ENCODE measurements at places on chromosomes 4 and X.

- no peak for DNase-seq
Measured at GRCh38 chr4:17033025-17033767, 134.8 kb upstream of the LDB2 start.

- DNase-seq = no peak
Measured at GRCh38 chr4:153114771-153115321, 89.4 kb upstream of the TRIM2 start.

DNA sequence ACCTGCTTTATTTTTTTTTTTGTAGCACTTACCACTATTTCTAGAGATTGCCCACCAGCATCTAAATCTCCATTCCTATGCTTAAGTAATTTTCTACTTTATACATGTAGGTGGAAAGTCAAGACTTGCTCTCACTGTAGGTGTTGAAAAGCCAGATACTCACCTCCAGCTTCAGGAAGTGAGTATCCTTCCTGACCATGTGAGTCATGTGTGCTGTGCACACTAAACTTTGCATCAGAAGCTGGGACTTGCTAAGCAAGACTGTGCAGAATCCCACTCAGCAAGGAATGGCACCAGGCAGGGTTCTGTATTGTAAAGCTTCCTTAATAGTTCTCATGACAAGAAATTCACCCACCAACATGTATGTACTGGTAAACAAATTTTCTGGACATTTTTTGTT lies 151.8 kb downstream of the POU4F2 start:
- DNase-seq = no peak

- DNase-seq = no peak
Measured at GRCh38 chr4:168655182-168655581, 158.3 kb downstream of the PALLD start.

DNA sequence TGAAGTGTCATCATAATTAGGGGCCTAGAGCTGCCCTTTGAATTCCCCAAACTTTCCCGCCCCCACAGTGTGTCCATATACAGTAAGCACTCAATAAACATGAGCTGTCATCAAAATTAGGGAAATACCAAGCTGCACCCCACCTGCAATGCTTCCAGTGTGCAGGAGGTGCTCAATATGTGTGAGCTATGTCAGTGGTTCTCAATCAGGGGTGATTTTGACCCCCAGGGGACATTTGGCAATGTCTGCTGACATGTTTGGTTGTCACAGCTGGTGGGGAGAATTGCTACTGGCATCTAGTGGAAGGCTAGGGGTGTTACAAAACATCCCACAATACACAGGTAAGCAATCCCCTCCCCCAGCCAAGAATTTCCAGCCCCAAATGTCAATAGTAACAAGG lies 748 bp downstream of the CFP start:
- no peak for DNase-seq

DNA sequence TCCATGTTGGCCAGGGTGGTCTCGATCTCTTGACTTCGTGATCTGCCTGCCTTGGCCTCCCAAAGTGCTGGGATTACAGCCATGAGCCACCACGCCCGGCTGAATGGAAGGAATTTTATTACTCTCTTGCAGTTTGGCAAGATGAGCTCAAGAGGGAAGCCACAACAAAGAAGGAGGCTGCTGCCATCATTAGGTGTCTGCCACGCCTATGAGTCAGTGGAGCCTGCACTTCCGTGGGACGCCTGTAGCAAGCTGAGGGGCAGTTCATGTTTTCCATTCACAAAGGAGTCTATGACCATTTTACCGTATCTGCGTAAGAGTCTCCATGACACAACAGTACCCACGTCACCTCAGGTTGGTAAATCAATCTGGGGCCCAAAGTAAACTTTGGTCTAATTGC lies 51.2 kb upstream of the CHRNA9 start:
- DNase-seq = no peak

DNA sequence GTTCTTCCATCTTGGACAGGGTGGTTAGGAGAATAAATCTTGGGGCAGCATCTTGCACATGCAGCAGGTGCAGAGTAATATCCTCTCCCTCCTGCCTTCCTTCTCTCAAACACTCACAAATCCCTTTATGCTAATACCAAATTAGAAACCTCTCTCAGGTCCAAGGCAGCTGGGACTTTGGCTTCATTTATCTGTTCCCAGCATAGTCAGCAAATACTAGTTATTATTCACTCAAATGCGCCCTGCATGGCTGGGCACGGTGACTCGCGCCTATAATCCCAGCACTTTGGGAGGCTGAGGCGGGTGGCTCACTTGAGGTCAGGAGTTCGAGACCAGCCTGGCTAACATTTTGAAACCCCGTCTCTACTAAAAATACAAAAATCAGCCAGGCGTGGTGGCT lies 156.0 kb upstream of the GALNT7 start:
- DNase-seq = no peak

DNA sequence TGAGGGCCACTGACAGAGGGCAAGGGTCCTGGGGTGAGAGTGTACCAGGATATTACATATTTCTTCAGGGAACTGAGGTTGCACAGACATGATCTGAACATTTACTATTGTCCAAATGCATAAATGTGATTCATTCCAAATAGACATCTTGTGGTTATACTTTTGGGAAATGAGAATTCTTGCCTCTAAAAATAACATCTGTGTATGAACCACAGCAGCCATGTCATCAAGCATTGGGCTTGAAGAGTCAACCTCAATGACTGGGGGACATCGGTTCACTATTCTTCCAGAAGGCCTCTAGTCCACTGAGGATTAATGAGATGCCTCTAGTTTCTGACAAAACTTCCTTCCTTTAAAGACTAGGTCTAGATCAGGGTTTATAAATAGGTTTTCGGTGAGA lies 193.1 kb upstream of the GPC4 start:
- DNase-seq = no peak

DNA sequence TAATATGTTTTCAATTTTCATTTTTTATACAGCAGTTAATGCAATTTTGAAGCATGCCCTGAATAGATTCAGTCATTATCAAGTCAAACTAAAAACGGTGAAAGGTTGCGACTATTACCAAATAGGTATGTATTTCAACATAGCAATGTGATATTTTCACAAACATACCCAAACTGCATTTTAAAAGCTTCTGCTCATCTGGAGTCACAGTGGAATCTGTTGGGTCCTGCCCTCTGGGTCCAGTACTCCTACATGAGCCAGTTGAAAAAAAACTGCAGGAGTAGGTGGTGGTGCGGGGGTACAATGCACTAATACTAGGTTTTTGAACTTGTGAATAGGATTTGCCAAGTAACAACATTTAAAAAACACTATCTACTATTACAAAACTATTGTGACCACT lies 938 bp downstream of the GPR34 start:
- no peak for DNase-seq

DNA sequence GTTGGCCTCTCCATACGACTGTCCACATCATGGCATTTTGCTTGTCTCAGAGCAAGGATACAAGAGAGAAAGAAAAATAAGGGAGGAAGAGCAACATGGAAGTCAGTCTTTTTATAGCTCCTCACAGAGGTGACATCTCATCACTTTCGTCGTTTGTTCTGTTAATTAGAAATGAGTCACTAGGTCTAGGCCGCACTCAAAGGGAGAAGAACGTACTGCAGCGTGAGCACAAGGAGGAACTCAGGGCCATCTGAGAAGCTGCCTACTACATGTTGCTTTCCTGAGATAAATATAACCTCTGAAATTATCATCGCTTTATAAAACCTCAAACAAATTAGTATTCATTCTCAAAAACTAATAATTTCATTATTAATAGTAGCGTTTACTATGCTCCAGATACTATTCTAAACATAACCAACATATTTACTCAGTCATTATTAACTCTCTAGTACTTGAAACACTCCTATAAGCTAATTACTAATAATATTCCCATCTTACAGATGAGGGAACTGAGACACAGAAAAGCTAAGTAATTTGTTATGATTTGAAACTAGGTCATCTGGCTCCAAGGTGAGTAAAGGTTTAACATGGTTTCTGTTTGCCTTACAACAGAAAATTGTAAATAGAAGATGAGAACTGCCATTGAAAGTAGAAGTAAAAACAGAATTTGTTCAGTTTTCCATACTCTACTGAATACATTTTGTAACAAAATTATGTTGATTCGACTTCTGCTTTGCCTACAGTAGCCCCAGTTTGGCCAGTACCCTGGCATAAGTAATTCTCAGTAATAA lies 213.2 kb upstream of the UGT8 start:
- no peak for DNase-seq

DNA sequence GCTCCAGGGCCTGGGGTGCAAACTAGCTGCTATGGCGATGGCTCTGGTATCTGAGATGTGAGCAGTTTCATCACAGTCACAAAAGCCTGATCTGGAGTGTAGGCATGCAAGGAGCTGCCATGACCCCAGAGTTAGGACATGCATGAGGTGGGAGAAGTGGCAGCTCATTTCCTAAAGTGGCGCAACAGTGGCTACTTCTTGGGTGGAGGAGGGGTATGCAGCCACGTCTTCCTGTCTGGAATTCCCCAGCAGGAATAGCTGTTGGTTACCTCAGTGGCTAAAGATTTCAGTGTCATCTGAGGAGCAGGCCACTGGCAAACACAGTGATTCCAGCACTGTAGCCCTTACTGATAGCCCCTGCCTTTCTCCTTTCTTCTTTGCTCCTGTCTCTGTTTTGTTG lies 1382.5 kb downstream of the C4orf33 start:
- no peak for DNase-seq

DNA sequence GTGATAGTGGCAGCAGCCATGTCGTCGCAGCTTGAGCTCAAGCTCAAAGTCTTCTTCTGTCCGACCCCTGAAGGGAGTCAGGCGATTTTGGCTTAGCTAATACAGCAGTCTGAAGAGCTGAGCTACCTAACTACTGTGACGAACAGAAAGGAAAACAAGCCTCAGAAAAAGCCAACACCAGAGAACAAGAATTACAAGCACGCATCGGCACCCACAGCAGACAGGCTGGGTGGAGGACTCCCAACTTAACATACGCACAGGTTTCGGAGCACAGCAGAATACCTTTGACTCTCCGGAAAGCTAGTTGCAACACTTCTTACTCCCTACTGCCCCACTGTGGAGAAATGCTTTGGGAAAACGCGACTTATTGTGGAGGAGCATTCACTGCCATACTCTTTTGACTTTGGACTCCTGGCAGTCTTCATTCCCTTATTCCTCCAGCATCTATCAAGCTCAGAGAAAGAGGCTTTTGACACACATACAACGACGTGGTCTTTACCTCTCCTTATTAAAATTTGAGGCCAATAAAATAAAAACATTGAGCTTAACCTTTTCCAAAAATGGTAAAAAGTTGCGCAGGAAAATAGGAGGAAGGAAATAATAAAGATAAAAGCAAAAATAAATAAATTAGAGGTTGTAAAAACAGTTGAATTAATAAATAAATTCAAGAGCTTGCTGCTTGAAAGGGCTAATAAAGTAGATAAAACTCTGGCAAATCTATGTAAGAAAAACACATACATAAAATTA lies 41.3 kb upstream of the GPC3 start:
- DNase-seq = peak; percentile 35

- no peak for DNase-seq
Measured at GRCh38 chr4:114941503-114941902, 171.9 kb downstream of the NDST4 start.

- no peak for DNase-seq
Measured at GRCh38 chr4:148962539-148963290, 520.5 kb upstream of the NR3C2 start.
